ENCODE measurements at places on chromosomes 7 and 10. TPM values are rescaled to one million over a fixed set of nuclear protein-coding genes. Genes with fewer than 3 reads are reported as not detected.

CNPY1 gene
- not detected for total RNA-seq

LDB3 gene
- not detected for total RNA-seq

CYP26A1 gene
- total RNA-seq = not detected

NUTM2D gene
- total RNA-seq = 2.5 TPM

CAMK2G gene
- 52.5 TPM for total RNA-seq

CTAGE15 gene
- total RNA-seq = 1.3 TPM

CHN2 gene
- total RNA-seq = 3.4 TPM

SMO gene
- 0.14 TPM for total RNA-seq

ZNF239 gene
- 1.9 TPM for total RNA-seq

TRPV6 gene
- not detected for total RNA-seq

C7orf57 gene
- 0.11 TPM for total RNA-seq

PNLIP gene
- not detected for total RNA-seq

SGPL1 gene
- total RNA-seq = 27.2 TPM

FKBP9 gene
- 1.3 TPM for total RNA-seq

CDNF gene
- 0.48 TPM for total RNA-seq

NPY gene
- total RNA-seq = not detected

PAX4 gene
- not detected for total RNA-seq

PRF1 gene
- total RNA-seq = 78.3 TPM

PTN gene
- not detected for total RNA-seq

AQP1 gene
- not detected for total RNA-seq

TMEM213 gene
- total RNA-seq = not detected

JAZF1 gene
- total RNA-seq = 2.5 TPM

EN2 gene
- not detected for total RNA-seq

CTAGE8 gene
- total RNA-seq = 0.98 TPM

ERLIN1 gene
- total RNA-seq = 17.1 TPM

MGMT gene
- total RNA-seq = 17.9 TPM

CUZD1 gene
- 4.1 TPM for total RNA-seq

HOXA3 gene
- not detected for total RNA-seq

SBDS gene
- total RNA-seq = 38.9 TPM

SGCE gene
- 1.4 TPM for total RNA-seq

PTPN20 gene
- total RNA-seq = 2.8 TPM

CACUL1 gene
- 22.5 TPM for total RNA-seq

TMEM130 gene
- not detected for total RNA-seq

ZNF485 gene
- 5.1 TPM for total RNA-seq
